ENCODE measurements at places on chromosomes 6 and 20. TPM values are rescaled to one million over a fixed set of nuclear protein-coding genes. Genes with fewer than 3 reads are reported as not detected.

Gene TEAD3
- total RNA-seq: 0.41 TPM

Gene MYCT1
- 4.5 TPM for total RNA-seq

Gene CDC5L
- 56.7 TPM for total RNA-seq

- DNase-seq: no peak
Observed at GRCh38 chr6:169086020-169086419, 167.6 kb downstream of the THBS2 start.

DNA sequence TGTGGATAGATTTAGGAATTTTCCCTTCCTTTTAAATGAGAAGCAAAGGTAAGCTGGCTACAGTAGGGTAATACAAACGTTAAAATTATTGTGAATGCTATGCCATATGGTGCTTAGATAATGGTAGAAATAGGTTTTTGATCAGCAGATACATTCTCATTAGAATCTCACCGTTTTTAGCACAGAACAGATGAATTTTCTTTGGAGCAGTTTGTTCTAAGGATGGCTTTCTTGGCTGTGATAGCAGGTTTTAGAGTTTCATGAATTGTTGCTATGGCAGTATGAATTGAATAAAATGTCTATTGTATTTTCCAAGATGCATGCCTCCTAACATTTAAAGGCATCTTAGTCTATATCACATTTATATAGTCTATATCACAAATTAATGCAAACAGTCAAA, 1394.5 kb downstream of the EPHA7 start:
- DNase-seq: no peak

DNA sequence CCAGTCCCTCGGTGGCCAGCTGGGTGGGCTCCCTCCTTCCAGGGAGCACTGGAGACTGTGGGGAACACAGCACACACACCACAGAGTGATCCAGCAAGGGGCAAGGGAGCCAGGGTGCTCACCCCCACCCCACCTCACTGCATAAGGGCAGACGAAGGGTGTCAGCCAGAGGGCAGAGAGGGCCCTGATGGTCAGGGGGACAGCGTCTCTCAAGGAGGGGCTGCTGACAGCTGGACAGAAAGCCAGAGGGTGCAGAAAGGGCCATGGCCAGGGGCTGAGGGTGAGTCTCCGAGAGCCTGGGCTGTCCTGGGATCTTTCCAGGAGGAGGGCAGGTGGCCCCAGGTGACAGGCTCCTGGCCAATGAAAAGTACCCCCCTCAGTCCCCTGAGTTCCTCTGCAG, 73.4 kb upstream of the PMEPA1 start:
- no peak for DNase-seq

Gene SPATS1
- total RNA-seq: 0.41 TPM

DNA sequence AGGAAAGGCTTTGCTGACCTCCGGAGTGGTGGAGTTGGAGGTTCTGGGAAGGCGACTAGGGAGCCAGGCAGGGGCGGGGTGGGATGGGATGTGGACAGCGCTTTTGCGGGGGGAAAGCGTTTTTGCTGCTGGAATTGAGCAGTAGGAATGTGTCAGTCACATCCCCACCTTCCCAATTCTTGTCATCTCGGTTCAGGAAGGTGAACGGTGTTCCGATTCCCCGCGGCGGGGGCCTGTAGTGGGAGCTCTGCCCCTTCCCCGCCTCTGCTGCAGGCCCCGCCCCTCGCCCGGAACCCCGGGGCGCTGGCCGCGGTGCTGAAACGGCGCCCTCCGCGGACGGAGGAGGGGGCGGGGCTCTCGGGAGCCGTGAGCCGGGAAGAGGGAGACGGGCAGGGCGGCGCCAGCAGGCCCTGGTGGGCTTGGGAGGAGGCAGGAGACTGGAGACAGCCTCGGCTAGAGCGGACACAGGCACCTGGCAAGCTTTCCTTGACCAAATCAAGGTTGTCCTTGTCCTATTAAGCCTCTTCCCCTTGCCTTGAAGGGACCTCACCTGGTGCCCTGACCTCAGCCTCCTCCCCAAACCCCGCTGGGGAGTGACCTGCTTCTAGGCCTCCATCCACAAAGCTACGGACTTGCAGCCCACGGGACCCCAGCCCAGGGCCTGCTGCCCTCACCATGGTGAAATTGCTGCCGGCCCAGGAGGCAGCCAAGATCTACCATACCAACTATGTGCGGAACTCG, at the start of gene LHFPL5:
LHFPL5 (plus strand) TSS at position 357 of the 741 bp plus-strand sequence; CDS start at position 676, 319 bp downstream.
- peak; percentile 57 for DNase-seq

Gene DSP
- 6.9 TPM for total RNA-seq

GRCh38 chr6:162187168-162187935, 540.2 kb downstream of the PRKN start:
- DNase-seq: no peak

DNA sequence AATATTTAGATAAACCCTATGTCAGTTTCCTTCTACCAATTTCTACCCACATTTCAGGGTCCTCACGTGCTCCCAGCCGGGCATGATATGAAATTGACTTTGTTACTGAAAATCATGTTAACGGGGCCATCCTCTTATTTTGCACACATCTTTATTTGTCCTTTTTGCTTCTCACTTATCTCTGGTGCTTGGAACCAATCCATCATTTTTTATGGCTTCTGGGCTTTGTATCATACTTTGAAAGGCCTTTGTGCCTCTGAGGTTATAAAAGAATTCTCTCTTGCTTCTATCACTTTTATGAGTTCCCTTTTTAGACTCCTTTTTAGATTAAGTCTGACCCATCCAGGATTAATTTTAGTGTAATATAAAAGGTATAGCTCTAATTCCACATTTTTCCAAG, 117.1 kb upstream of the PRND start:
- DNase-seq: no peak

GRCh38 chr6:75748003-75748742, 866 bp upstream of the MYO6 start:
- no peak for DNase-seq

GRCh38 chr6:106475284-106475683, 114.8 kb downstream of the CRYBG1 start:
- no peak for DNase-seq

Gene SLC17A1
- total RNA-seq: not detected

DNA sequence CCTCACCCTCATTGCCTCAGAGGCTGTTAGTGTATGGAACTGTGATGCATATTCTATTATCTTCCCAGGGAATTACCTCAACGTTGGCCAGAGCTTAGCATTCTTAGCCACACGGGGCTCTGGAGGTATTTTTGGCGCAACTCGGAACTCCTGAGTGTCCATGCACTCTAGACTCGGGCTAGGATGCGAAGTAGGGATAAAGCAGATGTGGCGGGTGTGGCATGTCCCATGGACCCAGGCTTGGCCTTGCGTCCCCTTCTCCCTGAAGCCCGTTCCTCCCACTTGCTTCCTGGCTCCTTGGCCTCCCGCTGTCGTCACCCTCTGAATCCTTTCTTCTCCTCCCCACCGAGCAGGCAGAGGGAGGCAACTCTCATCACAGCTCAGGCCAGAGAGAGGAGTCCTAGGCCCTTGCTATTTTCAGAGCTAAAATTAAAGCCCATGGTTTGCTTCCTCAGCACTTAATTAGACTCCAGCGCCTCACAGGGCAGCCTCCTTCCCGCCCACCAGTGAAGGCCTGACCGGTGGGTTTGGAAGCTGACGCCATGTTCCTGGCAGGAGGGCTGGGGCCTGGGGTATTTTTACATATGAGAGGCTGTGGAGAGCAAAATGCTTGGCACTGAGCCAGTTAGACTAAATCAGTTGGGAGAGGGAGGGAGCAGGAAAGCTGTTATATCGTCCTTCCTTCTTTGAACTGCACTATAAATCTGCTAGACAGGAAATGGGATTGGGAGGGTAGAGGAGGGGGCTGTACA, 138.7 kb downstream of the FOXO3 start:
- peak; percentile 24 for DNase-seq

- no peak for DNase-seq
Observed at GRCh38 chr6:41411961-41412360, 76.6 kb downstream of the NCR2 start.

GRCh38 chr6:107196152-107196551, 80.8 kb upstream of the BEND3 start:
- no peak for DNase-seq

- no peak for DNase-seq
Observed at GRCh38 chr20:34544109-34544796, 14.3 kb upstream of the MAP1LC3A start.

DNA sequence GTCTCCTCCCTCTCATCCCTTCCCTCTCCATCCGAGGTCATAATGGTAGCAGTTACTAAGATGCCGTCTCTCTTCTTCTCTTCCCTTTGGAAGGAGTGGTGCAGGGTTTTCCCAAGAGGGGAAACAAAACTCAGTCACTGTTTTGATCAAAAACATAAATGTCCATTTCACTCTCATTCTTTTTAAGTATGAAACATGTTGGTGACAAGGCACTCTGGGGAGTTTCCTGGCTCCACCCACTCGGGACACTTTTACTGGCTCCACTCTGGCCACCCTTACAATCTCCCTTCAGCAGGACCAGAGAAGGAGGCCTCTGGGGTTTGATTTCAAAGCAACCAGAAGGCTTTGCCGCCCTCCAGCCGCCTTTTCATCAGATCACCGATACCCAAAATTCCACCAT, 57.0 kb downstream of the FGD2 start:
- no peak for DNase-seq

DNA sequence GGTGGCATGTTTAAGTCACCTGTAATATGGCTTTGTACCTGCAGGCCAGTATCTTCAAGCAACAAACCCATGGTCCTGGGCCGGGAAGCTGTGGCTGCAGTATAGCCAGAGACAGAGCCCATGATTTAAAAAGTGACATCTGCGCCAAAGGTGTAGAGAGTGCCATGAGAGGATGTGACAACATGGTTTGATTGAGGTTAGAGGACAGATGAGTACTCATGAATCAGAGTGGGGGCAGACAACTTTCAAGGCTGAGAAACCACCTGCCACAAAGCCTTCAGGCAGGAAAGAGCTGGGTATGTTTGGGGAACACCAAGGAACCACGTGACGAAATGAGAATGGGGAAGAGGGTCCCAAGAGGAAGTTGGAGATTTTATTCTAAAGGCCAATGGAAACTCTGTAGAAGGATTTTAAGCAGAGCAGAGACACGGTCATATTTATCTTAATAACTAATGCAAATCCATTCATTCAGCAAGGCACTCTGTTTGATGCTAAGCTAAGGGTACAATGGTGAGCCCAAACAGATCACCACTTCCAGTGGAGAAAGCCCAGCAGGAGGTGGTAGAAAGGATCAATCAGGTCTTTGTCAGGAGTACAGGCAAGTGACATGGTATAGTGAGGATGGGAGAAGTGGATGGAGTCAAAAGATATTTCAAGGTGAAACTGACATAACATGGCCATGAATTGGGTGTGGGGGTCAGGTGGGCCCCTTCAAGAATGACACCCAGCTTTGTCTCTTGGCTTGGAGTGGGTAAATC, 3.4 kb upstream of the MICAL1 start:
- no peak for DNase-seq

GRCh38 chr20:19756761-19757486, 1.1 kb upstream of the RIN2 start:
- DNase-seq: peak; percentile 31

Gene LBP
- not detected for total RNA-seq

- DNase-seq: no peak
Observed at GRCh38 chr6:127855542-127856159, 45.2 kb downstream of the THEMIS start.

DNA sequence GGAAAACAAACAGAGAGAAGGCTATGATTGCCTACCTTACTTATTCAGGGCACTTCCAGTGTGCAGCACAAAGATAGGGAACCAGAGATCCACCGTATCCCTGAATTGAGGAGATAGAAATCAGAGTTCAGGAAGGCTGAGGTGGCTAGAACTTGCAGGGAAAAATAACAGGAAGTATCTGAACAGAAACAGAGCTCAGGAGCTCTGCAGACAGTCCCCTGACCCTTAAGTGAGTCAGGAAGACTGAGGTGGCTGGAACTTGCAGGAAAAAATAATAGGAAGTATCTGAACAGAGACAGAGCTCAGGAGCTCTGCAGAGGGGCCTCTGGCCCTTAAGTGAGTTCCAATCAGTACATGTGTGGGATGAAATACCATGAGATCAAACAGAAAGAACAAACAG, 65.4 kb downstream of the RPRD1B start:
- no peak for DNase-seq

DNA sequence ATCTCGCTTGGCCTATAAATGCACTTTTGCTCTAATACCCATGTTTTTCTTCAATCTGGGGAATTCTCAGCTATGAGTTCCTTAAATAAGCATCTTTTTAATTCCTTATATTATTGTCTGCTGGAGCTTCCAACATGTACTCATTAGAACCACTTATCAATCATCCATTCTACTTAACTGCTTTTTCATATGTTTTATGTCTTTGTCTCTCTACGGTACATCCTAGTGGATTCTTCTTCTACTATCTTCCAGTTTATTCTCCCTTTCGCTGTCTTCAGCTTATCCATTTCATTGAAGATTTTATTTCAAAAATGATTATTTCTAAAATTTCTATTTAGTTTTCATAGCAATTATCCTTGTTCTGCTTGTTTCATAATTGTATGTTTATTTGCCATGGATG, 12.4 kb upstream of the ZSCAN16 start:
- DNase-seq: no peak

- DNase-seq: no peak
Observed at GRCh38 chr6:168939796-168940195, 313.9 kb downstream of the THBS2 start.

- no peak for DNase-seq
Observed at GRCh38 chr6:135458051-135458450, 39.5 kb downstream of the AHI1 start.

DNA sequence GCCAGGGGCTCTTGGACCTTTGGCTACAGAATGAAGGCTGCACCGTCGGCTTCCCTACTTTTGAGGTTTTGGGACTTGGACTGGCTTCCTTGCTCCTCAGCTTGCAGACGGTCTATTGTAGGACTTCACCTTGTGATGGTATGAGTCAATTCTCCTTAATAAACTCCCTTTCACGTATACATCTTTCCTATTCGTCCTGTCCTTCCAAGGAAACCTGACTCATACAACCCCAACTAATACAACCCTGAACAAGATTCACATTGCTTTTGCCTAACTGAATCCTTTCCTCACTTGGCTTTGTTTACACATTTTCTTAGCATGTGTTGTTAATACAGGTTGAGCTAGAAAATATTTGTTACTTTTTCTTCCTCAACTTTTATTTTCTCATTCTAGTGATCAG, 21.9 kb downstream of the TBXT start:
- no peak for DNase-seq

- no peak for DNase-seq
Observed at GRCh38 chr20:9829835-9830234, 9.0 kb downstream of the PAK5 start.

DNA sequence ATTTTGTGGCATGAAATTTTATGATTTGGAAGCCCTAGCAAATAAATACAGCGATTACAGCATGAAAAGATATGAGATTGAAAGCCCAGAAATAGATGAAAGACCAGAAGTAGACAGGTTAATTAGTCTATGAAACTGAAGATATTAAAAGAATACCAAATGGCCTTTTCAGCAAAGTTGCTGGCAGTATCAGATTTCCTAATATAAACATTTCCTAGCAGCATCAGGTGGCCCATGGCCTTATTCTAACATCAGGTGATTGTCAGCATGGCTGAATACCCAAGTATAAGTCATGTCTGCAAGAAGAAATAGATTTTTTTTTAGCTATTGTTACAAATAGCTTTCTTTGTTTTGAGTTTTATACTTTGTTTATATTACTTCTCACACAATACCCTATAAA, 93.2 kb downstream of the CLVS2 start:
- no peak for DNase-seq
